BE2C (cell line): ENCODE measurements at places on chromosomes 5 and 9.
A peak's percentile ranks its signal among the peaks of the same experiment; 100 is the strongest.

DNA sequence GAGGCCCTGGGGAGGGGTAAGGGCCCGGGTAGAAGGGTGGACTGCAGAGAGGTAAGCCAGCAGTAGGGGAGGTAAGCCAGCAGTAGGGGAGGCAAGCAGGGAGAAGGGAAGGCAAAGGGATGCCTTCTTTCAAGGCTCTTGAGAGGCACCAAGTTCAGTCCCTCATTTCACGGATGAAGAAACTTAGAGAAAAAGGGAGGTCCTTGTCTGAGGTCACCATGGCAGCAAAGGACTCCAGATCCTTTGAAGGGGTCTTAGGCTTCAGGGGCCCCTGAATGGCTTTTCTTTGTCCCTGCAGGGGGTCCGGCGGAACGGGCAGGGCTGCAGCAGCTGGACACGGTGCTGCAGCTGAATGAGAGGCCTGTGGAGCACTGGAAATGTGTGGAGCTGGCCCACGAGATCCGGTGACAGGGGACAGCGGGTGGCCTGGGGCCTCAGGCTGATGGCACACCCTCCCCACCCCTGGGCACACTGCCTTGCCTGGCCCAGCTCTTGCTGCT lies 42.6 kb downstream of the RGS3 start:
- no peak for DNase-seq

- DNase-seq, result no peak
Observed at GRCh38 chr9:132885720-132886333, 7.1 kb downstream of the SPACA9 start.

GRCh38 chr5:181235323-181235688 lies 8.4 kb downstream of the RACK1 start:
- peak; percentile 51 for DNase-seq

GRCh38 chr9:115058175-115058574 lies 59.8 kb downstream of the TNC start:
- no peak for DNase-seq

GRCh38 chr5:11622785-11623184 lies 281.5 kb downstream of the CTNND2 start:
- DNase-seq, result no peak

GRCh38 chr5:138029501-138029900 lies 3.4 kb downstream of the FAM13B start:
- no peak for DNase-seq
